ENCODE measurements at places on chromosomes 11 and 22.

- no peak for DNase-seq
Measured at GRCh38 chr22:38106814-38107578, 3.5 kb downstream of the BAIAP2L2 start.

DNA sequence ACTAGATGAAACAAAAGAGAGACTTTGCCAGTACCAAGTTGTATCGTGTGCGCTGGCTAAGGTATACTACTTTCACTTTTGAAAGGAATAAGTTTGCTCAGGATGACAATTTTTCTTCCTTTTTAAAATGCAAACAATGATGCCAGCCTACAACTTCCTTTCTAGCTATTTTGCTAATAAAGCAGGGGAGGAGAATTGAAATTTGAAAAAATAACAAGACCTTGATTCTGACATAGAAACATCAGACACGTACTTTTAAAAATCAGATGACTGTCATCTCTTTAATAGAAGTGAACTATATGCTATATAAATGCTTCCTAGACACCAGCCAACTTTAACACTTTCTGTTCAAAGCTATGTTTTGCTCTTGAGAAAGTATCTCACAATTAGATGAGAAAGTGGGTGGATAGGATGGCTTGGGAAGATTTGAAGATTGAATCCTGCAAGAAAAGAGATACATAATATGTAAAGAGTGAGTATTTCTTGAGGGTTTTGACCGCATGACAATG is 41.7 kb upstream of the BLID start:
- no peak for DNase-seq

DNA sequence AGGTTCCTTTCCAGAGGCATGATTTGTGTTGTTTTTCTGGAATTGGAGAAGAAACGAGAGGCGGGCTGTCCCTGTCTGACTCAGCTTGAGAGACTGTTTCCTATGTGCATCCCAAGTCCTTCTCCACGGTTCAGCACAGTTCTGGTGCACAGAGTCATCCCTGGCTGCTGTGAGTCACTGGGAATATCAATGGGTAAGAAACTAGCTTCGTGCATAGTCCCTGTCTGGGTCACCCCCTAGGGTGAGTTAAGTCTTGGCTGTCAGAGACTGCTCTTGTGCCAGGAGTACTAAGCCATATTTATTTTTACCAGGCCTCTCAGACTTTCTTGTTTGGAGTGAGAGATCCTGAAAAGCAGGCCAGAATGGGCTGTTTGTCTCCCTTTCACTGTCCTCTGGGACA is 2.4 kb upstream of the LRP4 start:
- DNase-seq, result no peak

GRCh38 chr11:69910519-69911309 is 91.5 kb upstream of the FGF3 start:
- DNase-seq, result no peak

- DNase-seq, result peak; percentile 50
Measured at GRCh38 chr11:14905104-14906033, 13.3 kb upstream of the CYP2R1 start.

DNA sequence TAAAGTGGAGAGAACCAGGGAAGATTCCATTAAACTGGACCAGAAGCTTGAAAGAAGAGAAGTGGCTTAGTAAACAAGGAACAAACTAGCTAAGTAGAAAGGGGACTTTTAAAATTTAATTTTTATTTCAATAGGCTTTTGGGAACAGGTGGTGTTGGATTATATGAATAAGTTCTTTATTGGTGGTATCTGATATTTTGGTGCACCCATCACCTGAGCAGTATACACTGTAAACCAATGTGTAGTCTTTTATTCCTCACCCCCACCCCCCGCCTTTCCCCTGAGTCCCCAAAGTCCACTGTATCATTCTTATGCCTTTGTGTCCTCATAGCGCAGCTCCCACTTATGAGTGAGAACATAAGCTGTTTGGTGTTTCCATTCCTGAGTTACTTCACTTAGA is 7.4 kb downstream of the ACAT1 start:
- no peak for DNase-seq

DNA sequence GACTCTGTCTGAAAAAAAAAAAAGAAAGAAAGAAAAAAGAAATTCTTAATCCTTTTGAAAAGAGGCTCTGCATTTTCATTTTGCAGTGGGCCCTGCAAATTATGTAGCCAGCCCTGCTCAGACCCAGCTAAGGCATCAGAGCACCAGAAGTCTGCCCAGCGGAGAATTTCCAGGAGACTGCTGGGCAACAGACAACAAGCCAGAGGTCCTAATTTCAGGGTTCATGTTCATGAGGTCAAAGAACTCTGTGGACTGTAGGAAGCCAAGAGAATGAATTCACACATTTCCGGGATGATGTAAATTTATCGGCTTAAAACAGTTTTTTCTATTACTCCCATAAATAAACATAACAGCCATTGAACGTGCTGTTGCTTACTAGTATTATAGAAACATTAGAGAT is 14.8 kb upstream of the RTCB start:
- DNase-seq, result no peak

DNA sequence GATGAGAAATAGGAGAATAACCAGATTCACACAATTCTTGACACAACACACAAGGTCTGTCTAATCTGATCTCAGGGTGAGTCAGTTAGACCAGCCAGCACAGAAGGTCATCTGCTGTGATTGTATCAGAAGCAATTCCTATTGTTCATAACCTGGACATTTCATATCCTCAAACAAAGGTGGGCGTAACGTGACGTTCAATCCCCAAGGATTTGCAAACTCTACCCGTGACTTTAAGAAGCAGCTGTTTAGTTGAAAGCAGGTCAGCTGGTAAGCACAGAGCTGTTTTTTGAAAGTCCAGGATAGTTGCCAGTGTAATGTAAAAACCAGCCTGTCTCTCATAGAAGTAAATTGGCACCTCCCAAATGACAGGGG is 385.1 kb downstream of the DCDC1 start:
- DNase-seq, result no peak

- DNase-seq, result no peak
Measured at GRCh38 chr11:33697997-33698396, 2.6 kb downstream of the C11orf91 start.

- no peak for DNase-seq
Measured at GRCh38 chr11:29682856-29683255, 334.0 kb downstream of the KCNA4 start.

GRCh38 chr11:112615891-112616290 is 345.3 kb upstream of the NCAM1 start:
- no peak for DNase-seq

DNA sequence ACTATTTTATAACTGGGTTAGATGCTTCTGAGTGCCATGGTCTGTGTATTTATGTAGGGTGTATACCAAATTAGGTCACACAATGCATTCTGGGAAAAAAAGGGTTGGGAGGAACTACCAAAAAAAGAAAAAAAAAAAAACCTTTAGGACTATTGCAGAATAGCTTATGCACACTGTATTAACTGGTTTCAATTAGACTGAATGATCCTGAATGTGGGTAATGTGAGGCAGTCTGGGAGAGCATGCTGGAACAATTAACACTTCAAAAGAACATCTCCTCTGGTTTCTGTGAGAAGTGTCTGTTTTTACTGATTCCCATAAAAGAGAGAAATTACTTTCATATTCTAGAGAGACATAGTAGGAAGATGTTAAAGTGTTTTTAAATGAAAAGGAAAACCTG is 521.3 kb downstream of the DLG2 start:
- no peak for DNase-seq

DNA sequence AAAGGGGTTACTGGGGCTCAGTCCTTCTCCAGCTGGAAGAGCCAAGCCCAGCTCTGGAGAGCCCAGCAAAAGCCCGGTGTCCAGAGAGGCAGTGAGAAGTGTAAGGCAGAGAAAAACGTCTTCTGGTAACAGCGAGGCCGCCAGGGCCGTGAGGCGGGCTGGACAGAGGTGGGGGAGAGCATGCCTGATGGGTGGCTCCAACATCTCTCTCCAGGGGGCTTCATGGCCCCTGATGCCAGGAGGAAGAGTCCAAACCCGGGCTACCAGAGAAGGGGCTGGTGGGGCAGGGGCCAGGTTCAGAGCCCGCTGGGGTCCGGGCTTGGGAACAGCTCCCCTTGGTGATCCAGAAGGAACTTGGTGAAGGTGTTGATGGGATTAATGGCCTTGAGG is 21.7 kb downstream of the ARHGAP1 start:
- no peak for DNase-seq

DNA sequence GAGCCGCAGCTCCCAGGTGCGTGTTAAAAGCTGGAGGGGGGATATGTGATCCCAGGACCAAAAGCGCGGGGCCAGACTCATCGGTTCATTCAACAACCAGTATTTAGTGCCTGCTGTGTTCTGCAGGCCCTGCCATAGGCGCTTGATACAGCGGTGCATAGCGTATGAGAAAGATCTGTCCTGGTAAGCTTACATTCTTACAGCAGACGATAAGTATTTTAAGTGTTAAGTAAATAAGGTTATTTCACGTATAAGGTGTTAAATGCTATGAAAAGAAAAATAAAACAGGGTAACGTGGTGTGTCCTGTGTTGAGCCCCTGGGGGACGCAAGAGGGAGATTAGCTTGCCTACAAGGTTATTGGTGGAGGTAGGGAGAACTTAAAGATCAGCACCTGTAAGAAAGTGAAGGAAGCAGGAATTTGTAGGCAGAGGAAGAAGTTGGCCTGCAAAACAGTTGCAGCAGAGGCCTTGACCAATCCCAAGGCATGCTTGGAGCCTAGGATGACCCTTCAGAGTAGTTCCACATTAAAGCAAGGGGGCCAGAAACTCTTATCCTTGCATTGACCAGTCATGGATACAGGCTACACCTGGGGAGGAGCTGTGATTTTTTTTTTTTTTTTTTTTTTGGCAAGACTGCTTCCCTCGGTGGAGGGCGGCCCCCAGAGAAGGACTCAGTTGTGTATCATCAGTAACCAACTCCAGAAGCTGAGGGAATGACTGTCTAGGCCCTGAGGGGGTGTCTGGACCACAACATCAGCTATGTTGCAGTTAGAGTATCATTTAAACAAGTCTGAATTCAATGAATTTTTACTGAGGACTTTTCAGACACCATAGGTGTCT is 487 bp upstream of the LIPT2 start:
- DNase-seq, result no peak

DNA sequence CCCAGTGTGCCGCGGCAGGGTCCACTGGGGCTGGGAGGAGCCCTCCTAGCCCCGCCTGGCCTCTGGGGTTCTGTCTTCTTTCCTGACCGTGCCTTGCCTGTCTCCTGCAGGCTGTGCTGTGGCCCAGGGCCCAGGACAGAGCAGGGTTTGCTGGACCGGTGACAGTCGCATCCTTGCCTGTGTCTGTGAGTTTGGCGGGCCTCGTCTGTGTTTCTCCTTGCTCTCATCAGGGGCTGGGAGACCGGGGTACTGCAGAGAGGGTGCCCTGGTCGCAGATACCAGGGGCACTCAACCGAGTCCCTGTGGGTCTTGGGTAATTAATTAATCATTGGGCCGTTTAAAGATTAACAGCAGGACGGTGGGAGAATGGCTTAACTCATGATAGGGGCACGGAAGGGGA is 29.9 kb downstream of the RPL3 start:
- DNase-seq, result no peak

GRCh38 chr11:119134389-119134978 is 13.1 kb downstream of the HINFP start:
- no peak for DNase-seq

DNA sequence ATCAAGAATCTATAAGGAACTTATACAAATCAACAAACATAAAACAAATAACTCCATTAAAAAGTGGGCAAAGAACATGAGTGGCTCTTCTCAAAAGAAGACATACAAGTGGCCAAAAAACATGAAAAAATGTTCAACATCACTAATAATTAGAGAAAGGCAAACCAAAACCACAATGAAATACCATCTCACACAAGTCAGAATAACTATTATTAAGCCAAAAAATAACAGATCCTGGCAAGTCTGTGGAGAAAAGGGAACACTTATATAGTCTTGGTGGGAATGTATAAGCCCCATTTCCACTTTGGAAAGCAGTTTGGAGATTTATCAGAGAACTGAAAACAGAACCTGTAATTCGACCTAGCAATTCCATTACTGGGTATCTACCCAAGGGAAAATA is 921.0 kb downstream of the KCNA4 start:
- DNase-seq, result no peak

GRCh38 chr11:6323291-6323905 is 3.1 kb upstream of the CAVIN3 start:
- no peak for DNase-seq

DNA sequence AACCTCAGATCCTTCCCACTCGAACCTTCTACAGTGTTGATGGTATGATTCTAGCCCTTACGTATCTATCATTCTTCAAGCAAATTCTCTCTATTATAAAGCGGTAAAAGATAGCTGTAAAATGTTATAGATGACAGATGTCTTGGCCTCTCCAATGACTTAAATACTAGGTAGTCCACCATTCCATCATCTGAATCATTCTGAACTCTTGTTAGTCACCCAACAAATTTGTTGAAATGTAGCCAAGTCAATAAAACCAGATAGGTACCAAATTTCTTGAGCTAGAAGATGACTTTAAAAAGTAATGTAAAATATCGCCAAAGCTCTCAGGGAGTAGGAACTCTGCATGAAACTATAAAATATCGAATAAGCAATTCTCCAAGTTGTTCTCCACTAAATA is 32.6 kb upstream of the PICALM start:
- DNase-seq, result no peak

DNA sequence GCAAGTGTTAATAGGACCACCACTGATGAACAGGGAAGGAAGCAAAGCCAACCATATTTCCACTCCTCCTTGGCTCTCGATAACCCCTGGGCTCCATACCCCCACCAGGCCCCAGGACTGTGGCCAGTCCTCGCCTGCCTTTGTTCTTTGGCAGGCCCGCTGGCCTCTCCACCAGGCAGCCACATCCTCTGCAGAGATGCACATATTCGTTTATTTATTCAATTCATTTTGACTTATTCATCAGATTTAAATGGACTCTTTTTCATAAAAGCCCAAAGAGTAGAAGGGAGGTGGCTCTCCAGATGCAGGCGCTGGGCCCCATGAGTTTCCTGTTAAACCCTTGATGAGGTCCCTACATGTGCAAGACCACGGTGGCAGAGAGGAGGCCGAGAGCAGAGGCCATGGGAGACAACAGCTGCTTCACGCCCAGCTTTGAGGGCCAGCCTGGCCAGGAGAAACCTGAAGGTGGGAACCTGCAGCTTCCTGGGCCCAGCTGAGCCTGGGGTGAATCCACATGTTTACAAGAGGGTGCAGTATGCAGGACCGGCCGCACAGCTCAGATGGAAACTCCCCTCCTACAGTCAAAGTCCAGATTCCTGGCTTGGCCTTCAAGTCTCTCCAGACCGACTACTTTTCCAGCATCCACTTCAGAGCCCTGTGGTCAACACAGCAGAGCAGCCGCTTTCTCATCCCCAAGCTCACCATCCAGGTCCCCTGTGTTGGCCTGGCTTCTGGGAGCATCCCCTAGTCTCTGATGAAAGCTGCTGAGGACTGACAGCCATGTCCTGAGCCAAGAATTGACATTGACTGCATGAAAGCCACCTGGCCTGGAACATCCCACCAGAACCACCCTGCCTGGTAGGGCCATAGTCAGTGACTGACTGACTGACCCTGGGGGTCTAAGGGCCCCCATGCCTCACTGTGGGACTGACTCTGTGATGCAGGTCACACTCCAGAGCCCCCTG is 39.7 kb upstream of the CCND1 start:
- no peak for DNase-seq

- DNase-seq, result no peak
Measured at GRCh38 chr11:107493117-107493516, 35.5 kb upstream of the CWF19L2 start.

- DNase-seq, result no peak
Measured at GRCh38 chr11:112004389-112004788, 20.8 kb upstream of the DLAT start.

- no peak for DNase-seq
Measured at GRCh38 chr11:2297623-2298030, 4.1 kb downstream of the C11orf21 start.
